ENCODE measurements at places on chromosomes 3 and 15.

DNA sequence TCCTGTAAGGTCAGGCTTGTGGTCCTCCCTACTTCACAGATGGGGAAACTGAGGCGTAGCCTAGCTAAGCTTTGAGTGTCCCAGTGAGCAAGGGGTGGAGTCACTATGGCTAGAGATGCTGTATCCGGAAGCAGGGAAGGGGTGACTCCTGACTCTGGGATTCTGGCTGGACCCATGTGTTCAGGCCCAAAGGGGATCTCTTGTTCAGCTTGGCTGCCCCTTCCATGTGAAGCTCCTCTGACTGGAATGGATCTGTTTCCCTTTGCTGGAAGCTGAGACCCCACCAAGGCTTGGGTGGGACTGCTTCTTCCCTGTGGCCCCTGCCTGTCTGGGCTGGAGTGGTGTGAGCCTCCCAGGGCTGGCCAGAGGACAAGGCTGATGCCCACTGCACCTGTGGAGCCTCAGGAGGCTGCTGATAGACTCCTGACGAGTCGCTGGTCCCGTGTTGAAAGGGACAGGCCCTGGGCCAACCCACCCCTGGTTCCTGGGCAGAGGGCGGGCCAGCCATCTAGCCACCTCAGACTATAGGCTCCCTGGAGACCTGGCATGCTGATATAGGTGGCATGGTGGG is 1.0 kb downstream of the MAPKAPK3 start:
- DNase-seq, result no peak

- no peak for DNase-seq
These were observed 140.5 kb upstream of the SMAD3 start for GRCh38 chr15:66924889-66925288.

- peak; percentile 24 for DNase-seq
These were observed 37.8 kb downstream of the ZNF445 start for GRCh38 chr3:44439499-44440295.

GRCh38 chr3:31185062-31185357 is 290.5 kb upstream of the GADL1 start:
- no peak for DNase-seq

GRCh38 chr3:170500995-170501394 is 82.3 kb downstream of the CLDN11 start:
- DNase-seq, result no peak

DNA sequence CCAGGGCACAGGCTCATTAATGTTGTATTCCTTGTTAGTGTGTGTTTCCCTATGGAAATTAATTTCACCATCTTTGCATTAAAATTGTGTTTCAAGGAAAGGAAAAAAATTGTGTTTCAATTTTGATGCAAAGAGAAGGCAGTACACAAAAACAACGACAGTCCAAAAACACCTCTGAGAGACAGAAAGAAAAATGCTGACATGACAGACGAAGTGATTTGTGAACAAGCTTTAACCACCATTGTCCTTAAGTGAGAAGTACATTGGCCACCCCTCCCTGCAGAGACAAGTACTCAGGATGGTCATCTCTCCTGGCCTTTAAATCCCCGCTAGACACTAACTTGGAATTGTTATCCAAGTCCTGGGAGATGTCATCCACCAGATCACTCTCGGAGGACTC is 50.2 kb upstream of the MTMR10 start:
- DNase-seq, result no peak

- DNase-seq, result no peak
These were observed 14.6 kb upstream of the CCR9 start for GRCh38 chr3:45871780-45872179.

- DNase-seq, result no peak
These were observed 15.2 kb upstream of the CLEC3B start for GRCh38 chr3:45010811-45011333.

DNA sequence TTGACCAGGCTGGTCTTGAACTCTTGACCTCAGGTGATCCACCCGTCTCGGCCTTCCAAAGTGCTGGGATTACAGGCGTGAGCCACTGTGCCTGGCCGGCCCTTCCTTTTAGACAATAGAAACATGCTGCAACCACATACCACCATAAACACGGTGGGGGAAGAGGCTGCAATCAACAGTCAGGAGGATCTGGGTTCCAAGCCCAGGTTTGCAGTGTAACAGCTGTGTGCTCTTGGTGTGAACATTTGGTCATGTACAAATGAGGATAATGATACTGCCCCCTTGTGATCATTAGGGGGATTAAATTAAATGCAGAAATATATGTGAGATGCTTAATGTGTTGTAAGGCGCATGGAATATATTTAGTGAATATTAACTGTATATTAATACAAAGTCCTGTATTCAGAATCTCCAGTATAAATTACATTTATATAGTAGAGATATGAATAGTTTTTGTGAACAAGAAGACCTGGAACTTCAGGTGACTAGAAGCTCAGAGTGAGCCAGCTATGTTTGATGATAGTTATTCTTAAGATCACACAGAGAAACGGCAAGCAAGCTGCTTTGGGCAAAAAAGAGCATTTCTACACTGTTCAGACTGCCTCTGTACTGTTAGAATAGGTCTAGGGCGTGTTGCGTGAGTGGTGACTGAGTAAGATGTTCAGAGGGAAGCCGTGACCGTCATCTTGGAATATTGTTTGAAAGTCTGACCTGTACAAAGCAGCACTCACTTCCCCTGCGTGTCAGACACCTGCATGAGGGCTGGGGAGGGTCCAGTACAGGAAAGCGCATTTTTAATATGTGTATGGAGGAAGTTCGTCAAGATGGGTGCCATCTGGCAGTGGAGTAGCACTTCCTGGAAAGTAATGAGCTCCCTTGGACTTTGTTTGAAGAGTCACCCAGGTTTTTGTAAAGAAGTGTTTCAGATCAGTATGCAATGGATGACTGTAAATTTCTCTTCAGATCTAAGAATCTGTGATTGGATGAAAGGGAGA is 125.8 kb downstream of the PGPEP1L start:
- no peak for DNase-seq

DNA sequence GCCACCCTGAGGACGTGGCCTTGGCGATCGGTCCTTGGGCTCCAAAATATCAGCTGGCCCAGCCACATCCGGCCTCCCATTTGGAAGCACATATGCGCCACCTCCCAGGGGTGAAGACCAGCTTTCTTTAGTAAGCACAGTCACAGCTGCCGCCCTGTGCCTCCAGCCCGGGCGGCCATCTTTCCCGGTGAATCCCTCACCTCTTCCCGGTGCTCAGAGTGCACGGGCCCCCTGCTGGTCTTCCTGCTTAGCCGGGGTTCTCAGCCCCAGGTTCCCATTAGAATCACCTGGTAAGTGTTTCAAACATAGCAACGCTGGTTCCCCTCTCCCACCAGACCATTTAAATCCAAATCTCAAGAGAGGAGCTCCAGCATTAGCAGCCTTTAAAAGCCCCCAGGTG is 232.2 kb downstream of the VPS13C start:
- DNase-seq, result no peak

- no peak for DNase-seq
These were observed 211.5 kb downstream of the NFKBIZ start for GRCh38 chr3:102060814-102061213.

DNA sequence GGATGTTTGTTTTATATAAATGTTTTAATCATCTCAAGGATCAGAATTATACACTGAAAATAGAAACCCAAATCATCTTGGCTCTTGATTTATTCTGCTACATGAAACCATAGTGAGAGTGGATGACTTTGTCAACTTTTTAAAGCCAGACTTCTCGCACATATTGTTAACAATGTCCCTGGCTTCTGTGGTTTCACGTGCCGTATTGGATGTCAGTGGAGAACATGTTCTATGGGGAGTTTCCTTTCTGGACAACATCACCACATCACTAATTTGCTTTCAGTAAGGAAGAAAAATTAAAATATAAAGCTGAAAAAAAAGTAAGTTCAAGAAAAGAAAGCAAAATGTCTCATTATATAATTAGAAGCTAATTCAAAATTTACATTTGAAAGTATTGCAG is 297.1 kb upstream of the MME start:
- DNase-seq, result no peak

- DNase-seq, result no peak
These were observed 56.1 kb upstream of the HERC1 start for GRCh38 chr15:63889831-63890230.

DNA sequence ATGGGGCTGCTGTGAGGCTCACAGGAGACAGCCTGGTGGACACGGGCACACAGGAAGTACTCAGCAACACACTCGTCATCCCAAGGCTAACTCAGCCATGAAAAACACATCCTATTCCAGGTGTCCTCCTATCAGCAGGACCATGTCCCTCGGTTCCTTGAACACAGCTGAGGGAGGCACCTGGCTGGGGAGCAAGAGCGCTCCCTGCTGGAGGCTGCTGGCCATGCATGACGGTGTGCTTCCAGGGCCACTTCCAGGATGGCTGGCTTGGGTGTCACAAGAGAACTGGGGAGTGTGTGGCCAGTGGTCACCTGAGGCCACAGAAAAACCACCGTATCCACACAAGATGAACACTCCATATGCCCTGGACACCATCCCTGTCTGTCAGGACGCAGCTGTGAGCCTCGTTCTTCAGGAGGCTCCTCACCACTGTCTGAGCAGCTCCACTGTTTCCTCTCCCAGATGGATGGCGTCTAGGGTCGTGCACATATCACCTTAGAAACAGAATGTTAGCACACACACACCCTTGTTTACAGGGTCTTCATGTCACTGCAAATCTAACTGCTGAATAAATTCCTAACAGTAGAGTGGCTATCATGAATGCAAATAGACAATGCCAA is 31.0 kb downstream of the POC1A start:
- peak; percentile 53 for DNase-seq

DNA sequence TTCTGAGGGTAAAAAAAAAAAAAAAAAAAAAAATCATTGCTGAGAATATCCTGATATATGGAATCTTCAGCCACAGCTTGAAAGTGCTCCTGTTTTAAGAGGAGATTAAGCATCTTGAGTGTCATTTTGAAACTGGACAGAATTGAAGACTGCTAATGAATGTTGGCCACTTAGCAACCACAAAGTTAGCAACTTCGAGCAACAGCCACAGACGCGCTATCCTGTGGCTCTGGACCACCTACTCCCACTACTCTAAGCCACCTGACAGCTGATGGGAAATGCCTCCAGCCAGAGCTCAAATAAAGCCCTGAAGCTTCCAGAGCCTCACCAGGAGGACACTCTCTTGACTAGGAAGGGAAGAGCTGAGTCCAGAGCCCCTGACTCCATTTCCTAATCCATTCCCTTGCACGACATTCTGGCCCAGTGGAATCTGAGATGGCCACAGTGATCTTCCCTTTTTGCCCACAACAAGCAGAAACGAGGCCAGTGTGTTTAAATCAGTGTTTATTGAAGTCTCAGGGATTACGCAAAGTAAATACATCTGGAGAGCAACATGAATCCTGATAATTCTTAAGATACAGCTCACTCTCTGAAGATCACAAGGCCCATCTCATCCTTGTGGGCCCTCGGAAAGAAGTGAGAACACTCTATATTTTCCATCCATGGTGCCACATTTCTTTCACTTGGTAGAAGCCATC is 58.6 kb downstream of the TMEM212 start:
- no peak for DNase-seq

DNA sequence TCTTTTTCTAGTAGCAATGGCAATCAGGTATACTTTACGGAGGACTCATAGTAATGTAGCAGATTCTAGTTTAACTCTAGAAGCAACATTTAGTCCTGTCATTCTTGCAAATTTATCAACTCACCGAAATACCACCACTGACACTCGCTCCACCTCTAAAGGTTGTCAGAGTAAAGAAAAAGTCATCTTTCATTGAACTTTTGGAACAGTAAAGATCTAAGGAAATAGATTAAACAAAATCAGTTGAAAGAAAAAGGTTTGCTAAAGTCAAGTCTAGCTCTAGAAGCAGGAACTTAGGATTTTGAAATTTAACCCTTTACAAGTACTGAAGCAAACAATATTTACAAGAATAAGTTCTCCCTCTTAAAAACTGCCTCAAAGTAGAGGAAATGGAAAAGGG is 8.7 kb downstream of the ATP8B4 start:
- DNase-seq, result no peak

GRCh38 chr15:29925227-29926082 is 103.2 kb upstream of the TJP1 start:
- no peak for DNase-seq

- DNase-seq, result no peak
These were observed 48.9 kb upstream of the SLC7A14 start for GRCh38 chr3:170634663-170635384.

GRCh38 chr3:125443923-125444322 is 68.8 kb upstream of the ZNF148 start:
- no peak for DNase-seq

DNA sequence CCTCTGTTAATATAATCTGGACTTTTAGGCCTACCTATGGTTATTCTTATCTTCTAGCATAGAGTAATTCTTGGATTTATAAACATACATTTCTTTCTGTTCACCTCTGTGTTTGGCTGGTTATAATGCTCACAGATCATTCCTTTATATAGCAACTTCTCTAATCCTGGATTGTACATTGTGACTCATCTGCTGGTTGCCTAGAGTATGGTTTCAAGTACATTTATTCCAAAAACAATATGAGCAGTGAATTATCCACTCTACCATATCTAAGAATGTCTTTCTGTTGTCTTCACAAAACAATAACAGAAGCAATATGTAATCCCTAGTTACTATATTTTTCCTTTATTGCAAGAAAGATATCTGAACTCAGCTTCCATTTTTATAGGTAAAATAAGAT is 35.3 kb downstream of the FSIP1 start:
- DNase-seq, result no peak

DNA sequence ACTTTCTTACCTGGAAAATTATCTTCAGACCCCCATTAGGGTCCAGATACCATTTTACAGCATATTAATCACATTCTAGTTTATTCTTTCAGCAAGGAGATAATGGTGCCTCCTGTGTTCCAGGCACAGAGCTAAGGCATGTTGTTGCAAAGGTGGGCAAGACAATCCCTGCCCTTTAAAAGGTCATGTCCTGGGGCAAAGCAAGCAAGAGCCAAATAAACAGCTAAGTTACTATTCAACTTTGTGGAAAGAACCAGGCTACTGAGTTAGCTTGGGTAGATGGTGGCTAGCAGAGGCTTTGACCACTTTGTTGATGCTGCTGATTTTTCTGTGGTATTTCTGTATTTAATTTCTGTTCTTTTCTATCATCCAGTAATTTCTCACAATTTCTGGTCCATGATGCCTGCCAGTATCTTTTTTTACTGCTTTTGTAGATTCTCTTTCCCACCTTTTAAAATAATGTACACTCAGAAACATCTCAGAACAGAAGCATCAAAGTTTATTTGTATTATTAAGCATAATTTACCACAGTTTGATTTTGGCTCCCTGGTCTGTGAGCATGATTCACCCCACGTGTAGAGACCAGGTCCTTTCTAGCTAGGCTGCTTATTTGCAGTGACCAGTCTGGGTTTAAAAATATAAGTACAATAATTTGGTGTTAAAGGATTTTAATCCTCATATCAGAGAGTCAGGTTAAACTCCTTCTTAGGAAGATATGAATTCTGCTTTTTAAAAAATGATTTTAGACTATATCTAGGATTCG is 71.5 kb downstream of the LRRC28 start:
- DNase-seq, result no peak

- DNase-seq, result no peak
These were observed 91.4 kb downstream of the NFKBIZ start for GRCh38 chr3:101940521-101941317.

GRCh38 chr3:58090351-58090750 is 82.1 kb downstream of the FLNB start:
- DNase-seq, result no peak

- no peak for DNase-seq
These were observed 40.1 kb downstream of the FNDC3B start for GRCh38 chr3:172079326-172079976.
